ENCODE measurements at places on chromosomes 11 and 22.
A peak's percentile ranks its signal among the peaks of the same experiment; 100 is the strongest.

GRCh38 chr11:129705933-129706332 lies 109.7 kb upstream of the TMEM45B start:
- no peak for DNase-seq

DNA sequence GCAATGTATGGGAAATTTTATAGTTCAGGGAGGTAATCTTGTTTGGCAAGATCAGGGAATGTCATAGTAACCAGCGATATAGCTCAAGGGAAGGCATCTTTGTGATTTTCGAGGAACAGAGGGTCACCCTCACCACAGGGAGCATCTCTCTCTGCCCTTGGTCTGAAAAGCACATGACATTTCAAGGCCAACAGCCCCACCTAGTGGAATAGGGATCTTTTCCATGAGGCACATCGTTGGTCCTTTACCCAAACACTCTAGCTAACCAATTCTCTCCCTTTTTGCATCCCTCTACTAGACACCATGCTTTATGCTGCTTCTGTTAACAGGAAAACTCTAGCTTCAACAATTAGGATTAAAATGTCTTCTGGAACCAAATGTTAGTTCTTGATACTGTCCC lies 179.0 kb downstream of the GRM5 start:
- DNase-seq: peak; percentile 2

DNA sequence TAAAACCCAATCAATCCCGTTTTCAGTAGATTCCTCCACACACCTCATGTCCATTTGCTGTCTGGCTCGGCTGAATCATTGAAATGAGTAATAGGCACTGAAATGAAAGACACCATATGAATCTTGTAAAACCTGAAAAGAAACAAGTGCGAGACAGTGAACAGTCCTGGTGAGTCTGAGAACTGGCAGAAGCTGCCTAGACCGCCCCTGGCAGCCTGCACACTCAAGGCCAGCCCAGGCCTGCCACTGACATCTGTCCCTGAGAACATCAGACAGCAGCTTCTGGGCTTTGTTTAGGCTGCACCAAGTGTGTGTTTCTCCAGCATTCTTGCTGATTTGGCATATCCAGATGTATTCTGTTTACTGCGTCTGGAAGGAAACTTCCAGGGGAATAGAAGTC lies 44.8 kb downstream of the ENDOD1 start:
- peak; percentile 98 for DNase-seq

DNA sequence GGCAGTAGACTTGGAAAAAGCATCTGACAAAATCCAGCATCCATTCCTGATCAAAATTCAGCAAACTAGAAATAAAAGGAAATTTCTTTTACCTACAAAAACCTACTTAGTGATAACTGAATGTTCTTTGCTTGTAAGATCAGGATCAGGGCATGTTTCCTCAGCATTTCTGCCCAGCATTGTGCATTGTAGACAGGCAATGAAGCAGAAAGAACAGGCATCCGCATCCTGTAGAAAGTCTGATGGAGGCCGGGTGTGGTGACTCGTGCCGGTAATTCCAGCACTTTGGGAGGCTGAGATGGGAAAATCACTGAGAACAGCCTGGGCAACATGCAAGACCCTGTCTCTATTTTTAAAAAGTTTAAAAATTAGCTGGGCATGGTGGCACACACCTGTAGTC lies 32.5 kb upstream of the PANX2 start:
- DNase-seq: no peak

DNA sequence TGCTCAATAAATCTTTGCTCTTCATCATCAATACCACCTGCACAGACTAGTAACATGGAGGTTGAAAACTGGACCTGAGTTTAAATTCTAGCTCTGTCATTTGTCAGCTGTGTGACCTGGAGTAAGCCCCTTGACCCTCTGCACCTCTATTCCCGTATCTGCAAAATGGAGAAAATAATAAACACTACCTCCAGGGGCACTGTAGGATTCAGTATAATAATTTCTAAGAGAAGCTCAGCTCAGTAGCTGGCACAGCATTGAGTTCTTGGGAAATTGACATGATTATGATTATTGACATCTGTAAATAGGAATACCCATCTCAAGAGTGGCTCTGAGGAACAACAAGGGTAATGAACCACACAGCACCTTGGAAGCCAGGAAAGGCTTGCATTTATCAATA lies 78.4 kb downstream of the MN1 start:
- no peak for DNase-seq

GRCh38 chr11:128153697-128154048 lies 433.7 kb downstream of the ETS1 start:
- DNase-seq: no peak

DNA sequence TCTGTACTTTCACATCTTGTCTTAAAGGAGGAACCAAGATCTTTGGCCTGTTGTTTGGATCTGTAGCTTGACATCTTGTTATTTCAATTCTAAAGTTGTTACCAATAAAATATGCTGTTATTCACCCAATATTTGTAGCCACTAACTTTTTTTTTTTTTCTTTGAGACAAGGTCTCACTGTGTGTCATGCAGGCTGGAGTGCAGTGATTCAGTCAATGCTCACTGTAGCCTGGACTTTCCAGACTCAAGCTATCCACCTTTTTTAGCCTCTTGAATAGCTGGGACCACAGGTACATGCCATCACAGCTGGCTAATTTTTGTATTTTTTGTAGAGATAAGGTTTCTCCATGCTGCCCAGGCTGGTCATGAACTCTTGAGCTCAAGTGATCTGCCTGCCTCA lies 769.4 kb downstream of the DLG2 start:
- DNase-seq: no peak

DNA sequence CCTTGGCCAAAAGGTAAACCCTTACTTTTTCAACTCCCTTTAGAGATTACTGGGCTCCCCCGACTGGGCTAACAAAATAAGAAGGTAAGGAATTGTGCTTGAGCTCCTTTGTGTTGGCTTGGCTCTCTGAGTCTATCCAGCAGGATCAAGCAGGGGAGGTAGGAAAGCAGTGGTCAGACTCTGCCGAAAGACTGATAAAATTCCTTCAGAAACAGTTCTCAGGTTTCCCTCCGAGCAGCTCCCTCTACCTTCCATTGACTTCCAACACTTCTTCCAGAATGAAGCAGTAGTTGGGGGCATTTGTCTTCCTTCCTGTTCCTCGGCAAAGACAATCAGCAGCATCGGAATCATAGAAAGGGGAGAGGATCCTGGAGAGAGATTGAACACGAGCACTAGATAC lies 16.1 kb upstream of the CARD18 start:
- no peak for DNase-seq

GRCh38 chr22:50280708-50281383 lies 10.7 kb upstream of the MAPK11 start:
- DNase-seq: no peak

DNA sequence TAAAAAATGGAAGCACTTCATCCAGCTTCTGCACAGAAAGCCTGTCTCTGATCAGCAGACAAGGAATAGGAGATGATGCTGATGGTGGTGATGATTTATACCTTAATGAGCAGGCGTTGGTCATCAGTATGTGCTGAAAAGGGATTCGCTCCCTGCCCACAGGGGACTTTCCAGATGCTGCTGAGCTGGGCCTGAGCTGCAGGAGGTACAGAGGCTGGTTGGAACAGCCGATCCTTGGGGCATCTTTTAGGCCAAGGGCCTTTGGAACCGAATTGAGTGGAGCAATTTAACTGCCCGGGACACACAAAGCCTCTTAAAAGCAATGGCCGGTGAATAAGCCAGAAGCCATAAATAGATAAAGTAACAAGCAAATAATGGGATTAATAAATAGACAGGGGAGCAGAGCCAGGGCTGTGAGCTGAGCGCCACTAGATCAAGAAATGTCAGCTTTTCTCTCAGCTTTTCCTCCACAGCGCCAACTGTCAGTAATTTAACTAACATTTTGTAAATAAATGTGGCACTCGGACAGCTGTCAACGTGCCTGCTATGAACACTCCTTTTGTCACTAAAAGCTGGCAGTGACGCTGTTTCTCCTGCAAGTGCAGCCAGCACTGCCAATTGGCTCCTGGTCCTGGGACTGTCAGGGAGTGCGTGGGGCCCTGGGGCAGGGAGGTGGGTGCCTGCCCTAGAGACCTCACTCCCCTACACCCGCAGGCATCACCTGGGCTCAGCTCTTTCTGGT lies 562.3 kb downstream of the NTM start:
- no peak for DNase-seq

- no peak for DNase-seq
Observed at GRCh38 chr11:119316729-119317591, at the start of gene MCAM. Gene MCAM (minus strand): TSS chr11:119317130. CDS start chr11:119317101, 29 bp downstream.

DNA sequence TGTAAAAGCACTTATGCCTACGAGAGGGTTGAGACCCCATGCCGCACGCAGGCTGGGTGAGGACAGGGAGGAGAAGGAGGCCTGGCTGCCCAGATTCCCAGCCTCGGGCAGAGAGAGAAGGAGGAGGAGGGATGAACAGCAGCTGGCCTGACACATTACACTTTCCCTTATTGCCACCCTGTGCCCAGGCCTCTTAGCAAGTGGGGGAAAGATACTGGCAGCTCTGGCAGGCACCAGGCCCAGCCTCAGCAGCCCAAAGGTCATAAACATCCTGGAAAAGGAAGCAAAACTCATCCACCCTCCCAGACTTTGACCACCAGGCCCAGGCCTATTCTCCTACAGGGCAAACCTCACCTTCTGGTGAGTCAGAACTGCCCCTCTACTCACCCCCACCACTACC lies 4.7 kb downstream of the PLAAT3 start:
- DNase-seq: no peak

DNA sequence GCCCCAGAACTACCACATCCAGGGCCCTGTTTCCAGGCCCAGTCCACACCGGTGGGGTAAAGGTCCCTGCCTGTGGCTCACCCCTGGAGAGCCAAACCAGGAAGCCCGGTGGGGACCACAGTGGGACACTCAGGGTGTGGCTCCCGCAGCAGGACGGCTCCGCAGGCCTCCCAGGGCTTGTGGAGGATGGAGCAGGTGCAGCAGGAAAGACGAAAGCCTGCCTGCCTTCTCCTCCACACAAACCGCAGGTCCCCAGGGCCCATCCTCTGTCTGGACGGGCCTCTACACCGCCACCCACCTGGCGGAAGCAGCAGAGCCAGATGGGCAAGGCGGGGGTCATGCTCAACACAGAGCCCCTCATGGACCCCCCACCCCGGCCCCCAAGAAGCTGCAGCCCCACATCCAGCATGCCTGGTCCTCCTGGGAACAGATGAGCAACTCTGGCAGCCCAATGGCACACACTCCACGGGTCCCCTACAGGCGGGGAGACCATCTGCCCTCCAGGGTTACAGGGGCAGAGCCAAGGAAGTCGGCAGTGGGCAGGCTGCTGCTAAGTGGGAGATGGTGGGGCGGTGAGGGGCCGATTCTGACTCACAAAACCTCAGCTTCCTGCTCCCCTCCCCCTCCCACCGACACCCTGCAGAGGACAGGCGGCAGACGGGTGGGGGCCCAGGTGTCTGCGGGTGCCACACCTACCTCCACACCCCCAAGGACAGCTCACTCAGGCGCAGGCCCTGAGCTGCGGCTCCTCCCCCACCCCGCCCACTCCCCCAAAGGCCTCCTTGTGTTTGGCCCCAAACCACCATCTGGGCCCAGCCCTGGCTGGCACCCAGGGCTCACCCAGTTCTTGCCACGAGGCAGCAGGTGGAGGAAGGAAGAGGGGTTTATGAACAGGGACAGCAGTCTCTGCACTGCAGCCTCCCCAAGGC lies 5.2 kb downstream of the SBF1 start:
- peak; percentile 37 for DNase-seq

DNA sequence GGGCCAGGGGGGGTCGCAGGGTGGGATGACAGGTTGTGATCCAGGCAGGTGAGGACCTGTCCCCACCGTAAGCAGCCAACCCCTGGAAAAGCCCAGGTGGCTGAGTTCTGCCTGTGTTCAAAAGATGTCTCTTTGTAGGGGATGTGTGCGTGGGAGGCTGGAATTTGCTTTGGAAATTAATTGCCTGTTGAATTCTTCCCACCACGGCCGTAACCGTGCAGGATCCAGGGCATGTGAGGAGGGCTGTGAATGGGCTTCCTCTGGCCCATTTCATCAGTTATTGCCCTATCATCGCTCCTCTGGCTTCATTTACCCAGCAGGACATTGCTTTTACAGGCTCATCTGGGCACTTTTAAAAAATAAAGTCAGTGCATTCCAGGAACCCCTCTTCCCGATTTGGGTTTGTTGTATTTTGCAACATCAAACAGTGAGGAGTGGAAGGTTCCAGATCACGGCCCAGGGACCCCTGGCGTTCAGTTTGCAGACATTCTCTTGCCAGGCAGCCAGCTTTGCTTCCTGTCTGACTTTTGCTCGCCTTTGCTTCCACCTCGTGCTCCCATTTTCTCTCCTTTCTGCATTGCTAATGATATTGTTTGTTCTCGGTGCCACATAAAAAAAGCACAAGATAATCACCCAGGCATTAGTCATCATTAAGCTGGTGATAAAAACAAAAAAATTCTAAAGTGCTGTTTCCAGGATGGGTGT lies 1306.6 kb downstream of the BRD1 start:
- DNase-seq: no peak

GRCh38 chr22:44335903-44336803 lies 23.4 kb upstream of the SHISAL1 start:
- no peak for DNase-seq

DNA sequence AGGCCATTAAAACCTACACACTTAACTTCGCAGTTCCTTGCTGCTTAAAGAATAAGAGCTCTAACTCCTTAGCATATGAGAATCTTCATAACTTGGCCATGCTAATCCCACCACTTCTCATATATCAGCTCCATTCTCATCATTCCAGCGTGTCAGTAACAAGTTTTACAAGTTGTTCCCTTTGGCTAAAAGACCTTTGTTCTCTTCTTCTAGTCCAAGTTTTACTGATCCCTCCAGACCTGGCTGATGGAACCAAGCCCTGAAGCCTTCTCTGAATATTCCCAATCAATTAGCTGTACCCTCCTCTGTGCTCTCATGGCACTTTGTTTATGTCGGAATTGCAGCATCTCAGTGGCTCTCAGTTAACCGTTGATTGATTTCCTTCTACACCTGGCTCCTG lies 35.8 kb downstream of the GAB2 start:
- no peak for DNase-seq

DNA sequence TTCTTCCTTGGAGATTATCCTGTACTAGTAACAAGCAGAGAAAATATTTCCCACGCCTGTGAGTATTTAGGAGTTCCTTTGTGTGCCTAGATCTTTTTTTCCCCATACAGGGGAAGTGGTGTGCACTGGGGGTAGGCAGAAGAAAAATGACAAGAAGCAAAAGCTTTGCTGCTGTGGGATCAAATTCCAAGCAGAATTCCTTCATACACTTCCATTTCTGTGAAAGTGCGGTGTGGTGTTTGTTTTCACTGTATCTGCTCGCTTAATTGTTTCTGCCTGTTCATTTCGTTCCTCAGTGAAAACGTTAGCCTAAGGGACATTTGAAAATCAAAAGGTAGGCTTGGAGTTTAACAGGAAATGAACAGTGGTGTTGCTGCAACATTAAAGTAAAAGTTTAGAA lies 47.9 kb downstream of the BLID start:
- no peak for DNase-seq

DNA sequence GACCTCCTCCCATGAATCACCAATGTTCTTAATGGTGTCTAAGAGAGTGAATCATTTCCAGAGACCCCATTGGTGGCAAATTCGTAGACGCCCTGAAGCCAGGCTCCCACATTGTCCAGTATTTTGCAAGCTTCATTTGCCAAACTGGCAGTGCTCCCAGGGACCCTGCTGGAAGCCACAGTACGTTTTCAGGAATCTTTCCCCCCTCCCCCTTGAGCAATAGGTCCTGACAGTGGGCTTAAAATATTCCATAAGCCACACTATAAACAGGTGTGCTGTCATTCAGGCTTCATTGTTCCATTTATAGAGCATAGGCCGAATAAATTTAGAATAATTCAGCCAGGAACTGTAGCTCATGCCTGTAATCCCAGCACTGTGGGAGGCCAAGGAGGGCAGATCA lies 125.3 kb downstream of the MORC2 start:
- DNase-seq: no peak

GRCh38 chr11:111417011-111417765 lies 38.1 kb upstream of the POU2AF1 start:
- DNase-seq: no peak

GRCh38 chr11:113289431-113290187 lies 24.8 kb upstream of the TTC12 start:
- no peak for DNase-seq

Measured in epithelial cell of prostate (primary cell).